ENCODE measurements at places on chromosomes 1 and 21.

GRCh38 chr1:52238474-52238873 lies 96.6 kb downstream of the ZFYVE9 start:
- DNase-seq, result no peak

GRCh38 chr21:34027721-34028461 lies 45.5 kb upstream of the MRPS6 start:
- DNase-seq, result no peak

DNA sequence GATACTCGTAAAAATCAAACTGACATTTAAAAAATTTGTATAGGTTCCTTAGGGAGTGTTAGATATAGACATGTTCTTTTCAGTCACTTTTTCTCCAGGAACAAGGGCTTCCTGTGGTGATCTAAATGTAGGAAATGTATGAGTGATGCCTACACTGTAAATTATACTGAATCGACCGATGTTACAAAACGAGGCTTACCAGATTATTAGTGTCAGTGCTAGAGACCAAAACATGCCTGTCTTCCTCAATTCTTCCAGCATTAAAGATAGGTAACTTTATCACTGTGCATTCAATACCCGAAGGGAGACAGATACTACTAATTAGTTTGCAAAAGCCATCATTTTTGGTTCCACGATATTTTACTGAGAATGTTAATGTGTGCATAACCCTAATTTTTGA lies 86.1 kb downstream of the BRINP3 start:
- no peak for DNase-seq

GRCh38 chr1:18926315-18927081 lies 24.1 kb upstream of the ALDH4A1 start:
- peak; percentile 80 for DNase-seq

DNA sequence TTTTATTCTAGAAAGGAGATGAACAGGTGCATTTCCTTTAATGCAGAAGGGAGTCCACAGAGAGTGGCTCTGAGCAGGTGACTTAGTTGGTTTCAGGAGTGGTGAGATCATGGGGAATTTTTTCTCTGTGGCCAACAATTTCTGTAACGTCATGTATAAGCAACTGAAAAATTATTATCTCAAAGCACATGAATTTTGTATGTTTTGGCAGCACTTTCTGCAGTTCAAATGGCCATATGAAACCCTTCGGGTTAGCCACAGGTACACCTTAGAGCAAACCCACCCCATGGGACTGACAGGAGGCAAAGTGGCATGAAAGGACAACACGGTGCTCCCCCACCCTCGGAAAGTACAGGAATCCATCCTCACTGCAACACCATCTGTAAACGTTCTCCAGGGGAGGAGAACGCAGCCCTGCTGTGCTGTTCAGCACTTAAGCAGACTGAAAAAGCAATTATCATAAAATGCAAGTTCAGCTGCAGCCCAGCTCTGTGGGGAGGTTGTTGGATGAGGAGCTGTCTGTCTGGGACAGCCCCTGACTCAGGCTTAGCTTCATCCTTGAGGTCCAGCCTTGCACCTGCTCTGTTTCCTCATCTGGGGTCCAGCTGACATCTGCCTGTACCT lies 55.8 kb upstream of the CLDN14 start:
- DNase-seq, result no peak

DNA sequence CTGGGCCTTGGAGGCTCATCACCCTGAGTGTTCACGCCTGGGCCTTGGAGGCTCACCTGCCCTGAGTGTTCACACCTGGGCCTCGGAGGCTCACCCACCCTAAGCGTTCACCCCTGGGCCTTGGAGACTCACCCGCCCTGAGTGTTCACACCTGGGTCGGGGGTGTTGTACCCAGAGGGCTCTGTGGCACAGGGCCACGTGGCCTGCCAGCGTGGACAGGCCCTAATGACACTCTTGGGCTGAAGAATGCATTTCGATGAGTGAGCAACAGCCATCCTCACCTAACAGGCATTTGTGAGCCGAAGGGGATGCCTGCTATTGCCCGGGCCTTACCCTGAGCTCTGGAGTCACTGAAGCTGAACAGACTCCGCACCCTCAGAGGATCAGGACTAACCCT lies 17.5 kb downstream of the SLC19A1 start:
- no peak for DNase-seq

DNA sequence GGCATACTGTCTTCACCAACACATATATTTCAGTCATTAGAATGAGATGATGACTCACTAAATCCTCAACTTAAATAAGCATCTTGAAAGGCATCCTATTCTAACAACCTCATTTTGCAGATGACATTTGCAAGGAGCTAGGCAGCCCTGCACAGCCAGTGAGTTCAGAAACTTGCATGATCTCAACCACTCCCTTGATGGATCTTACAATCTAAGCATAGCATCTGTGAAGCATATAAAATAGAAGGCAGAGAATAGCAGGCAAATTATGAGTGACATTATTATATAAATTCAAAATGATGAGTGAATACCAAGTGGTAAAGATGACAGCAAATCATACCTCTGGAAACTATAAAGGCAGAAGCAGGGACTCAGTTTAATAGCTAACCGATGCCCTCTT lies 31.6 kb downstream of the KRTAP20-3 start:
- DNase-seq, result no peak

- DNase-seq, result no peak
Measured at GRCh38 chr1:12539705-12540579, 78.1 kb downstream of the DHRS3 start.

DNA sequence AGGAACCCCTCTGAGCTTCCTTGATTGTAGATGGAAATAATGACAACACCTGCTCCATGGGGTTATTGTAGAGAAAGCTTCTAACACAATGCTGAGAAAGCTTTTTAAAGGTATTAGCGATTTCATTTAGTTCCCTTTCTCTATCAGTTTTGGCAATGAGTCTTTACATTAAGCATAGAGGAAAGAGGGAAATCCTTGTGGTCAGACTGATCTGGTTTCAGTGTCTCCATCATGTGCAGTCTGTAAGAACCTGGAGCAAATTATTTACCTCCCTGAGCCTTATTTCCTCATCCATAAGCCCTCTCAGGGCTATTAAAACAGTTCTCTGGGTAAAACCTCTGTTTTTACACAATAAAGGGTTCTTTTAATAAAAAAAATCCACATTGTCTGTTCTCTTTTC lies 87.5 kb downstream of the FGGY start:
- DNase-seq, result no peak

- DNase-seq, result no peak
Measured at GRCh38 chr1:147585640-147586383, 44.5 kb downstream of the BCL9 start.

DNA sequence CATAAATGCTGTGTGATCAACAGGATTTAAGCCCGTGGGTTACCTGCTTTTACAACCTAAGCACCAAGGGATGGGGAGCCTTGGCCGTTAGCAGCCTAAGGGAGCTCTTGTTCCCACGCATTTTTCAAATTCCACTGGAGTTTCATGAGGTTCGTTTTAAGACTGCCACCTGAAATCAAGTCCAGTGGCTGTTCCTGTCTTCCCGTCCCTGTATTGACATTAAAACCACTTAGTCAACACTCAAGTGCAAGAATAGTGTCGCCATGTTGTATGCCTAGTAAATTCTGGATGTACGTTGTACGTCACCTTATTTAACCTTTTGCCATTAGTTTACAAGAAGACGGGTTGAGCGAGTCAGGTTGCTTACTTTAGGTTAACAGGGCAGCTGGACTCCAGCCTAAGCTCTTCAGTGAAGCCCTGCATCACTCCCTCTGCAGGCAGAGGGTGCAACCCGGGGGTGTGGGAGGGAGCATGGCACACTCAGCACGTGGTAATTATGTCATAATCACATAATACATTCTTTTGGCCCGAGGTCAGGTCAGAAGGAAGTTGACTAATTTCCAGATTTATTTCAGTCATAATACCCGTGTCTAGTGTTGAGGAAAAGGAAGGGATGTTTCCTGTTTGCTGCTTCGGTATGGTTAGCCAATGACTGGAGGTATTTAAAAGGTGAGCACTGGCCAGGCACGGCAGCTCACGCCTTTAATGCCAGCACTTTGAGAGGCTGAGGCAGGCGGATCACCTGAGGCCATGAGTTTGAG lies 42.5 kb downstream of the CNST start:
- DNase-seq, result peak; percentile 56

DNA sequence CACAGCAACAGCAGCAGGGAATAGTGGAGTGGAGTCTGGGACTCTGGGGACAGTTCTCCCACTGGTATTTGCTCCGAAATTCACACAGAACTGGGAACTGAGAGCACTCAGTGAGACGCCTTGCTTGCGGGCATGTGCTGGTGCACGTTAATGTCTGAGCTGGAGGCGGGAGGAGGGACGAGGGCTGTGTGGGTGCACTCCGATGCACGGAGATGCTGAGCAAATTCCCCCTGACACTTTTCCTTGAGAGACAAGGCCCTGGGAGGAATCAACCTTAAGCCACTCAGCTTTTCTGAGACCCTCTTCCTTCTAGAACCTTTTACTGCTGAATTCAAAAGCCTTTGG lies 2.8 kb downstream of the RGS8 start:
- DNase-seq, result no peak

GRCh38 chr1:109368464-109368863 lies 29.3 kb downstream of the SORT1 start:
- no peak for DNase-seq

DNA sequence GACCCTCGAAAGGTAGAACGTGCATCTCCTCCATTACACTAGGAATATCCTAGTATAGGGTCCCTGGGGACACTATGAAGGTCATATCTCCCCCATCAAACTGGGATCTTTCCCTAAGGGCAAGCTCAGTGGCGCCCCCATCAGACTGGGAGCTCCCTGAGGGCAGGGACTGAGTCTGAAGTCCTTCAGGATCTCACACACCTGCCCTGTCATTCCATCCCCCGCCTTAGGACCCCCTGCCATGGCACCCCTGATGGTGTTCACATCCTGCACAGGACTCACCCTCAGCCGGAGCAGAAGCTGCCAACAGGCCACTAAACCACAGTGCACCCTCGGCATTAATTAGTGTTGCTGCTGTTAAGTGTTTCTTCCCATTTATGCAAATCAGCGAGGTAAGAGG lies 50.4 kb downstream of the IGSF21 start:
- no peak for DNase-seq

DNA sequence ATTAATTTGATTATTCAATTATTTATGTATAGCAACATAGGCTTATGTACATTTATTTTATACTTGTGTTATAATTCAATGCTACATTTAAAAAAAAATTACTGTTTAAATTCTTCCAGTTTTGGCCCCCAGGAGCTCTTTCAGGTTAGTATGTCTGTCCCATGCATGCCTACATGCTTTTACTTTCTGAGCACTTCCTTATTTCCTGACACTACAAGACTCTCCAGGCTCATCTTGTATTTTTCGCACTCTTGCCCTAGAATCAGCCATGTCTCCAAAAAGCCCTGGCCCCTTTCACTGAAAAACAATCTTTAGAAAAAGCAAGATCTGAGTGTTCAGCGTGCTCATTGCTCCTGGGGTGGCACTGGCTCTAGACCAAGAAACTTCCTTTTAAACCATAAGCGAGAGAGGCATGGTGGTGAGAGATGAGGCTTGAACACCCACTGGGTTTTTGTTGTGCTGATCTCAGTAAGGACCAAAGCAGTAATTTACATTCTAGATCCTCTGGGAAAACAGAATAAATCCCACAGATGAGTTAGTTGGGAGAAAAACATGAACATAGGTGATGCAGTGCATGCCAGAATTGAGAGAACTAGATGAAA lies 95.0 kb downstream of the SLC30A10 start:
- DNase-seq, result no peak

DNA sequence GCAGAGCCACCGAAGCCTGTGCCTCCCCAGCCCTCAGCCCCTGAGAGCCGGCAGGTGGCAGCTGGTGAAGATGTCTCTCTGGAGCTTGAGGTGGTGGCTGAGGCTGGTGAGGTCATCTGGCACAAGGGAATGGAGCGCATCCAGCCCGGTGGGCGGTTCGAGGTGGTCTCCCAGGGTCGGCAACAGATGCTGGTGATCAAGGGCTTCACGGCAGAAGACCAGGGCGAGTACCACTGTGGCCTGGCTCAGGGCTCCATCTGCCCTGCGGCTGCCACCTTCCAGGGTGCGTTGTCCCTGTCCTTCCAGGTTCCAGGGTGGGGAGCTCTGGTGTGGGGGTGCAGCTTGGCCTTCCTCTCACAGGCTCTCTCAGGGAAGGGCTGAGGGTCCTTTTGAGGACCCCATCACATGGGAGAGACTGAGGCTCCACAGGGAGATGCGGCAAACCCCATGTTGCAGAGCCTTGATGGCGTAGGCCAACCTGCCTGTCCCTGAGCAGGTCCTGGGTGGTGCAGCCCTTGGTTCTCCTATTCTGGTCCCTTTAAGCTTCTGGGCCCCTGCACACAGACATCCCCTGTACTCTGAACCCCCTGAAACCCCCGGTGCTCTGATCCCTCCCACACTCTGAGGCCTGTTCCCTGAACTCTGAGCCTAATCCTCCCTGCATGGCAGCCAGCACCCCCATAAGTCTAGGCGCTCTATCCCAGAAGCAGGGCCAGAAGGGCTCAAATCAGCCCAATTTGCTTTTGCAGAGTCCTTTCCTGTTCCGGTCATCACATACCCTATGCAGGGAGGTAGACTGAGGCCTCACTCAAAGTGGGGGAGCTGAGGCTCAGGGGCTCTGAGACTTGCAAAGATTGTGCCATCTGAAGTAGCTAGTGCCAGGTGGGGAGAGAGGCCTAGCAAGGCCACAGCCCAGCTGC lies 88.5 kb downstream of the TRIM11 start:
- DNase-seq, result no peak

- DNase-seq, result no peak
Measured at GRCh38 chr1:171366085-171366484, 52.1 kb downstream of the FMO4 start.

- DNase-seq, result no peak
Measured at GRCh38 chr1:223057569-223058093, 85.4 kb downstream of the TLR5 start.

- DNase-seq, result peak; percentile 66
Measured at GRCh38 chr1:155591770-155592169, 18.2 kb upstream of the MSTO1 start.

DNA sequence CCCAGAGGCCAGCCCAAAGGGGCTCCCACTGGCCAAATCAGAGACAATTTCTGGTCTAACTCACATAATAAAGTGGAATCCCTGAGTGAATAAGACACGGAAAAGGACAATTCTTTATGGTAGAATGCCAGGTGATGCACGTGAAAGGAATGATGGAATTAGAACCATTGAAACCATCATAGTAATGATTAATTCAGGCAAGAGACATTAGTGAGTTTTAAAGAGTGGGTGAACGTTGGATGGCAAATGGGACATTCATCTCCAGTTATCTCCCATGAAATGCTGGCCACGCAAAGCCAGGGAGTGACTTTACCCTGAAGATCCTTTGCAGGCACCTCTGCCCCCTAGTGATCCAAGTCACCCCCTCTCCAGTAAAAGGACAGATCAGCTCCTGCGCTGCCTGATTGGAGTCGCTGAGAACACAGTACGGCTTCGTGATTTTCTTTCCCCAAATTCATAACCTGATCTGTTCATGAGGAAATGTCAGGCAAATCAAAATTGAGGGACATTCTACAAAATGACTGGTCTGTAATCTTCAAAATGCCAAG lies 87.5 kb downstream of the AJAP1 start:
- no peak for DNase-seq

- no peak for DNase-seq
Measured at GRCh38 chr1:109135940-109136339, 22.0 kb downstream of the ELAPOR1 start.

- no peak for DNase-seq
Measured at GRCh38 chr1:111863401-111863800, 107.7 kb downstream of the DDX20 start.

- no peak for DNase-seq
Measured at GRCh38 chr1:234372011-234372757, 1.1 kb upstream of the COA6 start.

Data from CD4-positive, CD25-positive, alpha-beta regulatory T cell (primary cell).